ENCODE measurements at places on chromosomes 16 and 17. TPM values are rescaled to one million over a fixed set of nuclear protein-coding genes. Genes with fewer than 3 reads are reported as not detected.

Gene CPHXL2
- not detected for total RNA-seq

Gene KCNH6
- not detected for total RNA-seq

Gene SEZ6
- 0.31 TPM for total RNA-seq

Gene G6PC1
- total RNA-seq: not detected

Gene TEKT1
- not detected for total RNA-seq

Gene TPSD1
- total RNA-seq: not detected

Gene RCVRN
- total RNA-seq: not detected

Gene ADGRG3
- 0.28 TPM for total RNA-seq

Gene CLDN6
- not detected for total RNA-seq

Data from CD4-positive, alpha-beta T cell (primary cell).